ENCODE measurements at places on chromosomes 11 and 22. TPM values are rescaled to one million over a fixed set of nuclear protein-coding genes. Genes with fewer than 3 reads are reported as not detected.
A peak's percentile ranks its signal among the peaks of the same experiment; 100 is the strongest.

Gene LRP5
- 37.1 TPM for total RNA-seq

Gene POTEH
- not detected for total RNA-seq

Gene MS4A2
- not detected for total RNA-seq

Gene C22orf15
- total RNA-seq, result 1.4 TPM

Gene NFAM1
- total RNA-seq, result 0.05 TPM

Gene TMEM191B
- not detected for total RNA-seq

- peaks cover 2% of the 10 kb centered on the region for H3K36me3 ChIP-seq
- H3K4me3 ChIP-seq, result no peak overlapping the region
- H3K4me1 ChIP-seq, result peaks cover 84% of the 10 kb centered on the region
- DNase-seq, result no peak
- peak overlapping the region; percentile 71 for H3K27ac ChIP-seq
These were observed 14.2 kb downstream of the SMCO4 start for GRCh38 chr11:93528757-93529645.

DNA sequence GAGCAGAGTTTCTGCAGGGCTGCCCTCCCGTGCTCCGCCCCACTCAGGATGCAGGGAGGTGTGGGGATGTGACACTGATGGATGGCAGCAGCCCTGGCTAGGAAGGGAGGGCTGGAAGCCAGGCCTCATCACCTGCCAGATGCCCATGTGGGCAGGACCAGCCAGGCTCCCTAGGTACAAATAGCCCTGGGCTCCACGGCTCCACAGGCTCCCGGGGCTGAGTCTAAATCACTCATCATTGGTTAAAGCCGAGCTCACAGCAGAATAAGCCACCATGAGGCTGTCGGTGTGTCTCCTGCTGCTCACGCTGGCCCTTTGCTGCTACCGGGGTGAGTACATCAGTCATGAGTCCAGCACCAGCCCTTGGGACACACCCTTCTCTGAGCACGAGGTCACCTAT lies at the start of gene SCGB1D1:
Gene SCGB1D1 (plus strand): TSS at position 206 of the 400 bp plus-strand sequence. CDS start 69 bp downstream, at position 275.
- DNase-seq, result no peak
- peaks cover 16% of the 10 kb centered on the region for H3K27me3 ChIP-seq
- no peaks in the 10 kb centered on the region for H3K36me3 ChIP-seq

DNA sequence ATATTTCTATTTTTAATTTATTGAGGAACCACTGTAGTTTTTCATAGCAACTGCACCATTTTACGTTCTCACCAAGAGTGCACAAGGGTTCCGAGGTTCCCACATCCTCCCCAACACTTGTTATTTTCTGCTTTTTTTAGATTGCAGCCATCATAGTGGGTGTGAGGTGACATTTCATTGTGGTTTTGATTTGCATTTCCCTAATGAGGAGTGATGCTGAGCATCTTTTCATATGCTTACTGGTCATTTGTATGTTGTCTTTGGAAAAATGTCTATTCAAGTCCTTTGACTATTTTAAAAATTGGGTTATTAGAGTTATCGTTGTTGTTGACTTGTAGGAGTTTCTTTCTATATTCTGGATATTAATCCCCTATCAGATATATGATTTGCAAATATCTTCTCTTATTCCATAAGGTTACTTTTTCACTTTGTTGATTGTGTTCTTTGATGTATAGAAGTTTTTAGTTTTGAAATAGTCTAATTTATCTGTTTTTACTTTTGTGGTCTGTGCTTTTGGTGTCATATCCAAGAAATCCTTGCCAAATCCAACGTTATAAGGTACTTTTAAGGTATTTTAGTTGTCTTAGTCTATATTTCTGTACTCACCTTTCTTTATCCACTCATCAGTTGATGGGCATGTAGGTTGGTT lies 9.0 kb downstream of the NEAT1 start:
- H3K27me3 ChIP-seq, result no peaks in the 10 kb centered on the region
- peaks cover 90% of the 10 kb centered on the region for H3K4me1 ChIP-seq
- peak overlapping the region; percentile 65 for H3K27ac ChIP-seq
- H3K4me3 ChIP-seq, result peak overlapping the region; percentile 38
- peak; percentile 63 for DNase-seq

GRCh38 chr11:134939031-134939430 lies 527.0 kb upstream of the B3GAT1 start:
- H3K4me1 ChIP-seq, result no peaks in the 10 kb centered on the region
- no peak overlapping the region for H3K27ac ChIP-seq
- no peak for DNase-seq
- no peaks in the 10 kb centered on the region for H3K27me3 ChIP-seq

- H3K4me1 ChIP-seq, result peaks cover 29% of the 10 kb centered on the region
- no peaks in the 10 kb centered on the region for H3K27me3 ChIP-seq
- H3K36me3 ChIP-seq, result peaks cover 58% of the 10 kb centered on the region
- peak overlapping the region; percentile 58 for H3K27ac ChIP-seq
- no peak overlapping the region for H3K4me3 ChIP-seq
These were observed 43.2 kb downstream of the USP47 start for GRCh38 chr11:11884774-11885481.

GRCh38 chr11:107858217-107859070 lies at the start of gene SLC35F2:
Gene SLC35F2 (minus strand): TSS chr11:107858787. CDS start chr11:107858767, 20 bp downstream.
- peak within 1 kb of the TSS; percentile 80 for H3K27ac ChIP-seq
- peak within 1 kb of the TSS; percentile 93 for H3K4me3 ChIP-seq
- H3K4me1 ChIP-seq, result peaks cover 25% of the 10 kb centered on the region
- peak; percentile 76 for DNase-seq
- H3K36me3 ChIP-seq, result peaks cover 2% of the 10 kb centered on the region

GRCh38 chr11:107689317-107690202 lies 22.3 kb downstream of the SLN start:
- no peak overlapping the region for H3K4me3 ChIP-seq
- no peaks in the 10 kb centered on the region for H3K4me1 ChIP-seq
- H3K36me3 ChIP-seq, result no peaks in the 10 kb centered on the region
- peaks cover 14% of the 10 kb centered on the region for H3K27me3 ChIP-seq

- no peak overlapping the region for H3K27ac ChIP-seq
- H3K4me3 ChIP-seq, result no peak overlapping the region
- no peaks in the 10 kb centered on the region for H3K27me3 ChIP-seq
- H3K4me1 ChIP-seq, result no peaks in the 10 kb centered on the region
- no peak for DNase-seq
These were observed 109.4 kb downstream of the MORC2 start for GRCh38 chr22:30858976-30859713.

- H3K4me3 ChIP-seq, result no peak overlapping the region
- no peaks in the 10 kb centered on the region for H3K36me3 ChIP-seq
- H3K27me3 ChIP-seq, result peaks cover 23% of the 10 kb centered on the region
- DNase-seq, result no peak
- H3K4me1 ChIP-seq, result no peaks in the 10 kb centered on the region
These were observed 6.7 kb downstream of the RAG1 start for GRCh38 chr11:36574486-36574885.

- no peaks in the 10 kb centered on the region for H3K4me1 ChIP-seq
- no peak overlapping the region for H3K27ac ChIP-seq
- H3K4me3 ChIP-seq, result no peak overlapping the region
- DNase-seq, result no peak
These were observed 207.0 kb downstream of the MN1 start for GRCh38 chr22:27594474-27595134.

DNA sequence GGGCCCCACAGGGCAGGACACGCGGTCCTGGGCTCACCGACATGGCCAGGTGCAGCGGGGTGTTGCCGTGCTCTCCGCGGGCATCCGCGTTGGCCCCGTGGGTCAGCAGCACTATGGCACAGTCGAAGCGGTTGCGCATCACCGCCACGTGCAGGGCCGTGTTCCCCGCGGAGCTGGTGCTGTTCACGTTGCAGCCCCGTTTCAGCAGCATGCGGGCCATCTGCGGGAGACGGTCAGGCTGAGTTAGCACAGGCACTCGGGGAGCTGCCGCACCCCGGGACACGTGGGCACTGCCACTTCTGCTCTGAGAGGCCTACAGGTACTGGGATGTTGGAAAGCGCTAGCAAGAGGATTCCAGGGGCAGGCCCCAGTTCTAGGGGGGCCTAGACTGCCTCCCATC lies 22.3 kb upstream of the BAIAP2L2 start:
- H3K36me3 ChIP-seq, result peaks cover 2% of the 10 kb centered on the region
- H3K4me3 ChIP-seq, result no peak overlapping the region
- no peak for DNase-seq
- H3K27ac ChIP-seq, result no peak overlapping the region

GRCh38 chr11:61164606-61165424 lies 3.6 kb upstream of the VPS37C start:
- peaks cover 1% of the 10 kb centered on the region for H3K36me3 ChIP-seq
- no peak overlapping the region for H3K4me3 ChIP-seq
- H3K27me3 ChIP-seq, result no peaks in the 10 kb centered on the region
- peaks cover 46% of the 10 kb centered on the region for H3K4me1 ChIP-seq
- H3K27ac ChIP-seq, result no peak overlapping the region

GRCh38 chr11:129267716-129268115 lies 75.6 kb upstream of the ARHGAP32 start:
- H3K4me1 ChIP-seq, result no peaks in the 10 kb centered on the region
- no peak overlapping the region for H3K27ac ChIP-seq
- DNase-seq, result no peak
- H3K36me3 ChIP-seq, result no peaks in the 10 kb centered on the region
- no peaks in the 10 kb centered on the region for H3K27me3 ChIP-seq
- no peak overlapping the region for H3K4me3 ChIP-seq

DNA sequence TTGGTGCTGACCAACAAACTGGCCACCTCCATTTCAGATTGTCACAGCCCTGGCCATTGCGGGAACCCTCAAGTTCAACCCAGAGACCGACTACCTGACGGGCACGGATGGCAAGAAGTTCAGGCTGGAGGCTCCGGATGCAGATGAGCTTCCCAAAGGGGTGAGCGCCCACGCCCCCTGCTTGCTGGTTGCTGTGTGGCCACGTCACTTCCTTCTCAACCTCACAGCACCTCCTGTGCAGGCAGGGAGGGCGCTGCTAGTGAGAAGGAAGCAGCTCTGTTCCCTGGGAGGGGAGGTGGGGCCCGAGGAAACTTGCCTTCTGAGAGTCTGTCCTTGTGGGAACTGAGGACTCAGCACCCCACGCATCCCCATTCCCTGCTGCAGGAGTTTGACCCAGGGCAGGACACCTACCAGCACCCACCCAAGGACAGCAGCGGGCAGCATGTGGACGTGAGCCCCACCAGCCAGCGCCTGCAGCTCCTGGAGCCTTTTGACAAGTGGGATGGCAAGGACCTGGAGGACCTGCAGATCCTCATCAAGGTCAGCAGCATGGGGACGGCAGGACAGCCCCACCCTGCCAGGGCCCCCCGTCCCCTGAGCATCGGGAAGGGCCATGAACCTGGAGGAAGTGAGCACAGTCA lies 19.3 kb downstream of the POLR3H start:
- no peaks in the 10 kb centered on the region for H3K27me3 ChIP-seq
- H3K27ac ChIP-seq, result peak overlapping the region; percentile 80

- no peak for DNase-seq
- peaks cover 65% of the 10 kb centered on the region for H3K27me3 ChIP-seq
- no peak overlapping the region for H3K4me3 ChIP-seq
These were observed 7.3 kb downstream of the PDGFB start for GRCh38 chr22:39237318-39238100.

GRCh38 chr11:16350125-16350524 lies 6.2 kb downstream of the SOX6 start:
- DNase-seq, result no peak
- no peaks in the 10 kb centered on the region for H3K4me1 ChIP-seq
- no peaks in the 10 kb centered on the region for H3K27me3 ChIP-seq
- H3K27ac ChIP-seq, result no peak overlapping the region
- H3K4me3 ChIP-seq, result no peak overlapping the region

DNA sequence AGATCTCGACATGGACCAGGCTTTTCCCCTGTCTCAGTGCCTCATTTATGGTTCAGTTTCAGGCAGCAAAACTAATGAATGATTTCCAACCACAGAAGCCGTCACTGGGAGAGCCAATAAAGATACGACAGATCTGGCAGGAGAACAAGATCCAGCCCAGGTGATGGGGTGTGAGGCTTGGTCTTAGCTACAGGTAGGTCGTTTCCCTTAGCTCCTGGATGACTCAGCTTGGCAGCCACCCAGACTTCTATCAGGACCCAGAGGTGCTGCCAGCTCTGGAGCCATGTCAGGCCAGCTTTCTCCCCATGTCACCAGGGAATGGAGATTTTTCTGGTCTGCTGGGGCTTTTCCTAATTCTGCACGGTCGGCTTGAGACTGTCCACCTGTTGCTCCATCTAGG lies 36.3 kb upstream of the APOBEC3A start:
- H3K4me1 ChIP-seq, result no peaks in the 10 kb centered on the region
- no peak overlapping the region for H3K27ac ChIP-seq
- peaks cover 35% of the 10 kb centered on the region for H3K27me3 ChIP-seq
- H3K36me3 ChIP-seq, result no peaks in the 10 kb centered on the region

DNA sequence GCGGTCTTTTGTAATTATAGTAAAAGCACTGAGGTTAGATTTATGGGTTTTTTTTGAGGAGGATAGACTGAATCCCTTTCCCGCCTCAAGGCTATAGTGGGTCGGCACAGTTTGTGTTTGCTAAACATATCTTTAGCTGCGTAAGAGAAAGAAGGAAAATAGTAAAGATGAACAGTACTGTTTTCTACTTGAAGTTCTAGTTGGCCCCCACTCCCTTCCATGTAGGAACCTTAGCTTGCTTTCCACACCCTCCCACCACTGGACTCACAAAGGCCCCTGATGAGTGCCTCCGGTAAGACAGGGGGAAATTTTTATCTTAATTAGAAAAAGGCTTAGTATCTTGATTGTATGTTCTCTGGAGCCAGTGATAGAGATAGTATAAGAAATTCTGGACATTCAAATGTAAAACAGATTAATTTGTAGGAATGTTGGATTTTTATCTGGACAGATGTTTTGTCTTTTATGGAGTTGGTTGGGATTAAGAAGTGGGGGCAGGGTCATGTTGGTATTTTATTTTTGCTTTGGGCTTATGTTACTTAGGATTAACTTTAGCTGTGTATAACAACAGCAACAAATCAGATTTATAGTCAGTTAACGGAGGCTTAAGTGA lies 49.4 kb downstream of the PTPRJ start:
- H3K27ac ChIP-seq, result peak overlapping the region; percentile 27
- peaks cover 47% of the 10 kb centered on the region for H3K36me3 ChIP-seq
- peaks cover 68% of the 10 kb centered on the region for H3K4me1 ChIP-seq
- DNase-seq, result no peak
- no peak overlapping the region for H3K4me3 ChIP-seq

DNA sequence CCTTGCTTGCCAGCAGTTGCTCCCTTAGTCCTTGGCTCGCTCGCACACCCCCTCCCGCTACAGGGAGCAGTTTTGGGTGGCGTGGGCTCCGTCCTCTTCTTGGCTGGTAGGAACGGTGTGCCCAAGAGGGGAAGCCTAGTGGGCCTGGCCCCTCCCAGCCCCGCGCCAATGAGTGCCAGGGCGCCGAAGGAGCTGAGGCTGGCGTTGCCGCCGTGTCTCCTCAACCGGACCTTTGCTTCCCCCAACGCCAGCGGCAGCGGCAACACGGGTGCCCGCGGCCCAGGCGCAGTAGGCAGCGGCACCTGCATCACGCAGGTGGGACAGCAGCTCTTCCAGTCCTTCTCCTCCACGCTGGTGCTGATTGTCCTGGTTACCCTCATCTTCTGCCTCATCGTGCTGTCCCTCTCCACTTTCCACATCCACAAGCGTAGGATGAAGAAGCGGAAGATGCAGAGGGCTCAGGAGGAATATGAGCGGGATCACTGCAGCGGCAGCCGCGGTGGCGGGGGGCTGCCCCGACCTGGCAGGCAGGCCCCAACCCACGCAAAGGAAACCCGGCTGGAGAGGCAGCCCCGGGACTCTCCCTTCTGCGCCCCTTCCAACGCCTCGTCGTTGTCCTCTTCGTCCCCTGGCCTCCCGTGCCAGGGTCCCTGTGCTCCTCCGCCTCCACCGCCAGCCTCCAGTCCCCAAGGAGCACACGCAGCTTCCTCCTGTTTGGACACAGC lies 1.6 kb downstream of the C11orf87 start:
- H3K27me3 ChIP-seq, result peaks cover 24% of the 10 kb centered on the region
- DNase-seq, result no peak
- no peak overlapping the region for H3K27ac ChIP-seq
- H3K4me3 ChIP-seq, result no peak overlapping the region
- H3K36me3 ChIP-seq, result no peaks in the 10 kb centered on the region

GRCh38 chr11:114396916-114397315 lies 3.4 kb downstream of the C11orf71 start:
- H3K27ac ChIP-seq, result no peak overlapping the region
- peaks cover 5% of the 10 kb centered on the region for H3K27me3 ChIP-seq
- peaks cover 19% of the 10 kb centered on the region for H3K4me1 ChIP-seq
- no peak for DNase-seq
- H3K4me3 ChIP-seq, result no peak overlapping the region

Measured in activated CD8-positive, alpha-beta T cell treated with anti-CD3 and anti-CD28 coated beads, Interleukin-2, amount 10 ng/mL, durations not matched to agents 7 days and 5 days (primary cell).